ENCODE measurements at places on chromosomes 1 and 21. TPM values are rescaled to one million over a fixed set of nuclear protein-coding genes. Genes with fewer than 3 reads are reported as not detected.

Gene CBR3
- 4.0 TPM for total RNA-seq

DNA sequence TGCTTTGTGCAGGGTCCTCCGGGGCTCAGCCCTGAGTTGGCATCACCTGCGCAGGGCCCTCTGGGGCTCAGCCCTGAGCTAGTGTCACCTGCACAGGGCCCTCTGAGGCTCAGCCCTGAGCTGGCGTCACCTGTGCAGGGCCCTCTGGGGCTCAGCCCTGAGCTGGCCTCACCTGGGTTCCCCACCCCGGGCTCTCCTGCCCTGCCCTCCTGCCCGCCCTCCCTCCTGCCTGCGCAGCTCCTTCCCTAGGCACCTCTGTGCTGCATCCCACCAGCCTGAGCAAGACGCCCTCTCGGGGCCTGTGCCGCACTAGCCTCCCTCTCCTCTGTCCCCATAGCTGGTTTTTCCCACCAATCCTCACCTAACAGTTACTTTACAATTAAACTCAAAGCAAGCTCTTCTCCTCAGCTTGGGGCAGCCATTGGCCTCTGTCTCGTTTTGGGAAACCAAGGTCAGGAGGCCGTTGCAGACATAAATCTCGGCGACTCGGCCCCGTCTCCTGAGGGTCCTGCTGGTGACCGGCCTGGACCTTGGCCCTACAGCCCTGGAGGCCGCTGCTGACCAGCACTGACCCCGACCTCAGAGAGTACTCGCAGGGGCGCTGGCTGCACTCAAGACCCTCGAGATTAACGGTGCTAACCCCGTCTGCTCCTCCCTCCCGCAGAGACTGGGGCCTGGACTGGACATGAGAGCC lies 22.7 kb downstream of the COL6A1 start:
- no peak for DNase-seq
- peaks cover 51% of the 10 kb centered on the region for H3K36me3 ChIP-seq
- no peaks in the 10 kb centered on the region for H3K27me3 ChIP-seq

DNA sequence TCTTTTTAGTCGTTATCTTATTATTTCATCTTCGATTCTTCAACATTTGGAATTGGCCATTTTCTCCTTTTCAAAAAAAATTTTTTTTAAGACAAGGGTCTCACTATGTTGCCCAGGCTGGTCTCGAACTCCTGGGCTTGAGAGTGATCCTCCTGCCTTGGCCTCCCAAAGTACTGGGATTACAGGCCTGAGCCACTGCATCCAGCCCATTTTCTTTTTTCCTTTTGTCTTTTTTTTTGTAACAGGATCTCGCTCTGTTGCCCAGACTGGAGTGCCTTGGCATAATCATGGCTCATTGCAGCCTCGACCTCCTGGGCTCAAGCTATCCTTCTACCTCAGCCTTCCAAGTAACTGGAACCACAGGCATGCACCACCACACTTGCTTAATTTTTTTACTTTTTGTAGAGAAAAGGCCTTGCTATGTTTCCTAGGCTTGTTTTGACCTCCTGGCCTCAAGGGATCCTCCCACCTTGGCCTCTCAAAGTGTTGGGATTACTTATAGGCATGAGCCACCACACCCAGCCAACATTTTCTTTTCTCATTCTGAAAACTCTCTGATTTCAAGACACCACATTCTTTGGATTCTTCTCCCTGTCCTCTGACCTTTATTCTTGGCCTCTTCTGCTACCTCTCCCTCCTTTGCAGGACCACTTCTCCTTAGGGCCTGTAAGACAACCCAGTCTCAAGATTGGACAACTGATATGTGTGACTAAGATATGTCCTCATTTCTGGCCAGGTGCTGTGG lies 6.0 kb upstream of the MAP1LC3C start:
- peaks cover 5% of the 10 kb centered on the region for H3K4me1 ChIP-seq
- DNase-seq = no peak
- H3K27me3 ChIP-seq = no peaks in the 10 kb centered on the region
- H3K27ac ChIP-seq = no peak overlapping the region
- no peaks in the 10 kb centered on the region for H3K36me3 ChIP-seq

GRCh38 chr21:36481639-36482038 lies 1.7 kb upstream of the CLDN14 start:
- peaks cover 19% of the 10 kb centered on the region for H3K4me1 ChIP-seq
- no peak overlapping the region for H3K27ac ChIP-seq
- no peaks in the 10 kb centered on the region for H3K27me3 ChIP-seq
- no peak for DNase-seq

Gene LAPTM5
- 5.6 TPM for total RNA-seq

DNA sequence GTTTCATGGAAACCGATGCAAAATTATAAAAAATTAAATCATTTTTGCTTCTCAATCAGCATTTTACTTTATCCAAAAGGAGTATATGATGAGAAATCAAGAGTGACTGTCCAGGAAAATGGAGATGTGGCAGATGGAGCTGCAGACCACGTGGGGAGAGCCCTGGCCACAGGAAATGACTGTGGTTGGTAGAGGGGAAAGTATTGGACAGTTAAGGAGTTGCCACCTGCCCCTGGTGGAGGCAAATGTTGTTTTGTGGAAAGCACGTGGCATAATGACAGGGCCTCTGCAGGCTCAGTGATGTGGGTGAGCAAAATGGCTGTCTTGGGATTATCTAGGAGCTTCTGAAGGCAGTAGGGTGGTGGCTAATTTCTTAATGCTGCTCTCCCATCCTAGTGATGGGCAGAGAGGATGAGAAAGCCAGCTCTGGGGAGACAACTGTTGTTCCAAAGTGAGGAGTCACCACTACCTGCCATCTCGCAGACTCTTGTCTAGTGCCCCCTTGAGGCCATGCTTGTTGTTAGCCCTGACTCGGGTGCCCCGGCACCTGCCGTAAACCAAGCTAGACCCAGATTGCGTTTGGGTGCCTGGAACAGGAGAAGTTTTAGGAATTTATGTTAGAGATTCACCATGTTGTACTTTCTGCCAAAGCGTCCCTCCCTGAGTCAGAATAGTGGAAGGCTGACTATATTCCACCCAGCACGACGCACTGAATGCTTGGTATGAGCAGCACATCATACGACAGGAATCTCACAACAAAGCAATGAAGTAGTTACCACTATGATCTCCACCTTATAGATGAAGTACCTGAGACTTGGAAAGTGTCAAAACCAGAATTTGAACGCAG lies 144.0 kb downstream of the ROR1 start:
- no peak overlapping the region for H3K4me3 ChIP-seq
- DNase-seq = no peak
- no peaks in the 10 kb centered on the region for H3K36me3 ChIP-seq
- H3K27ac ChIP-seq = no peak overlapping the region
- peaks cover 4% of the 10 kb centered on the region for H3K27me3 ChIP-seq
- H3K4me1 ChIP-seq = peaks cover 3% of the 10 kb centered on the region

DNA sequence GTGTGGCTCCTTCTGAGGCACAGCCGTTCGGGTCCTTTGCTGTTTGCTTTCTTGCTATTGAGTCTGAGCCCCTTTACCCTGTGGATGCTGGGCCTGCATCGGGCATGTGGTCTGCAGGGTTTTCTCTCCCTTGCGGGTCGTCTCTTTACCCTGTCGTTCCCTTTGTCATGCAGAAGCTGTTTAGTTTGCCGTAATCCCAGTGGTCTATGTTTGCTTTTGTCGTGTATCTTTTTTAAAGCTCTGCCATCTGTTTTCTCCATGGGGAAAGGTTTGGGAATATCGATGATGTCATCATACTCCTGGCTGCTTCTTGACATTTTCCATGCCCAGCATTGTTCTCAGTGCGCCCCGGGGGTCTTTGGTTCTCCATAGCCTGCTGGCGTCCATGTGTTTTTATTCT lies 68.2 kb downstream of the AGPAT3 start:
- H3K4me1 ChIP-seq = peaks cover 15% of the 10 kb centered on the region
- DNase-seq = no peak
- no peak overlapping the region for H3K4me3 ChIP-seq
- H3K27me3 ChIP-seq = no peaks in the 10 kb centered on the region
- no peak overlapping the region for H3K27ac ChIP-seq

Gene LDLRAD1
- not detected for total RNA-seq

Gene HSPG2
- total RNA-seq = 149 TPM

- H3K4me1 ChIP-seq = peaks cover 34% of the 10 kb centered on the region
- no peaks in the 10 kb centered on the region for H3K27me3 ChIP-seq
- no peaks in the 10 kb centered on the region for H3K36me3 ChIP-seq
Measured at GRCh38 chr1:181139631-181140061, 51.1 kb downstream of the IER5 start.

DNA sequence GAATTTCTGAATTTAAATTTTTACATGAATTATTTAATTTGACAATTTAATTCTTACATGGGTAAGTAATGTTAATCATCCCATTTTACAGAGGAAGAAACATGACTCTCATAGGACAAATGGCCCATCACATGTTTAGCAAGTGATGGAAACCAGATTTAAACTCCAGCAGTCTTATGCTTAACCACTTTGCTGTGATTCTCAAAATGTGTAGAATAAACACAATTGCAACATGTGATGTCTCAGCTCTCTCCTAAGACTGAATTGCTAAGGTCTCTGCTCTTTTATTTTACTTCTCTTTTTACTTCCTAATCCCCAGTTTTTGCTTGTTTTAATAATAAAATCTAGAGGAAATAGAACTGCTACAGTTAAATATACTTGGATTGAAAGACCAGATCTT lies 42.8 kb downstream of the HS2ST1 start:
- H3K36me3 ChIP-seq = no peaks in the 10 kb centered on the region
- no peak overlapping the region for H3K27ac ChIP-seq
- no peak overlapping the region for H3K4me3 ChIP-seq
- peak; percentile 26 for DNase-seq

DNA sequence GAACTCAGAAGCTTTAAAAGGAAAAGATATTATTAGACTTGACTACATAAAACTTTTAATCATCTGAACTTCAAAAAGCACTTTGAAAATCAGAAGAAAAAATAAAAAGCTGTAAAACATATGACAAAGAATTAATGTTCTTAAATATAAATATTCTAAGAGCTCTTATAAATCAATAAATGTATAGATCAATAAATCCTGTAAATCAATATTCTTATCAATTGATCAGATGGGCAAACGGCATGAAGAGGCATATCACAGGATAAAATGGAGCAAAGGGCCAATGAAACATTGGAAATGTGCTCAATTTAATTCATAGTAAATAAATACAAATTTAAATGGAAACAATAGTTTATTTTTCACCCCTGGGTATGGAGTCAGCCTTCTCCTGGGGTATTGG lies 66.1 kb upstream of the SMYD2 start:
- no peak for DNase-seq
- H3K36me3 ChIP-seq = no peaks in the 10 kb centered on the region
- no peak overlapping the region for H3K4me3 ChIP-seq
- no peak overlapping the region for H3K27ac ChIP-seq
- H3K4me1 ChIP-seq = peaks cover 5% of the 10 kb centered on the region
- no peaks in the 10 kb centered on the region for H3K27me3 ChIP-seq

GRCh38 chr1:63326106-63326472 lies 3.7 kb downstream of the FOXD3 start:
- no peaks in the 10 kb centered on the region for H3K36me3 ChIP-seq
- peak overlapping the region; percentile 77 for H3K27ac ChIP-seq
- H3K4me3 ChIP-seq = peak overlapping the region; percentile 18
- H3K27me3 ChIP-seq = peaks cover 89% of the 10 kb centered on the region
- DNase-seq = peak; percentile 14
- peaks cover 47% of the 10 kb centered on the region for H3K4me1 ChIP-seq

DNA sequence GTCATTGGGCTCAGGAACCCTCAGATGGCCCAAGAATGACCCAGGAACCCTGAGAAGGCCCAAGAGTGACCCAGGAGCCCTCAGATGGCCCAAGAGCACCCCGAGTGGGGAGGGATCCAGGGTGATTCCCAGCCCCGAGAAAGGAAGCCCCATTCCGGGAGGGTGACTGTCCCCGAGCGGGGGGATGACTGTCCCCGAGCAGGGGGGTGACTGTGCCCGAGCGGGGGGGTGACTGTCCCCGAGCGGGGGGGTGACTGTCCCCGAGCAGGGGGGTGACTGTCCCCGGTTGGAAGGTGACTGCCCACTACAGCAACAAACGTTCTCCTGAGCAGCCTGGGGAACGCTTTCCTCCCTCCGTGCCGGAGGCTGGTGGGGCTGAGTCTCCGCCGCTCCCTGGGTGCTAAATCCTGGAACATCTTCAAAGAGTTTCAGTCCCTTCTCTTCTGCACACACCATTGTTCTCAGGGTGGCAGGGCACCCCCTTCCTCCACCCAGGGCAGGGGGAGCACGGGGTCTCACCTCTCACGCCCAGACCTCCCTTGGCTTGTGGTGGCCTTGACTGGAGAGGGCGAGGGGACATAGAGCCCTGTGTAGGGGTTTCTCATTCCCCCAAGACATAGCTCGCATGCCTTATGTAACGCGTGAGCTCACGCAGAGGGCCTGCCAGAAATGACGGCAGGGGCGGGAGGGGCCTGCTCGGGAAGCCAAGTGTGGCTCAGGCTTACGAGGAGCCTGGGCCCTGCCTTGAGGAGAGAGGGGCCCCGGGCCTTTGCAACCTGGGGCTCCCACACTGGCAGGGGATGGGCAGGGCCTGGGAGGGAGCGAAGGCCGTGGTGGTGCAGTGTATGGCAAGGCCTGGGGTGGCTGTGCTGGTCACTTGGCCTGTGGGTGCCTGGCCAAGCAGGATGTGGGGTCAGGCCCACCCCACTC lies 14.3 kb upstream of the SKI start:
- peaks cover 53% of the 10 kb centered on the region for H3K4me1 ChIP-seq
- no peaks in the 10 kb centered on the region for H3K36me3 ChIP-seq
- no peaks in the 10 kb centered on the region for H3K27me3 ChIP-seq
- H3K27ac ChIP-seq = peak overlapping the region; percentile 93
- peak; percentile 97 for DNase-seq
